CD14-positive monocyte (primary cell): ENCODE measurements at places on chromosomes 12 and 14.

DNA sequence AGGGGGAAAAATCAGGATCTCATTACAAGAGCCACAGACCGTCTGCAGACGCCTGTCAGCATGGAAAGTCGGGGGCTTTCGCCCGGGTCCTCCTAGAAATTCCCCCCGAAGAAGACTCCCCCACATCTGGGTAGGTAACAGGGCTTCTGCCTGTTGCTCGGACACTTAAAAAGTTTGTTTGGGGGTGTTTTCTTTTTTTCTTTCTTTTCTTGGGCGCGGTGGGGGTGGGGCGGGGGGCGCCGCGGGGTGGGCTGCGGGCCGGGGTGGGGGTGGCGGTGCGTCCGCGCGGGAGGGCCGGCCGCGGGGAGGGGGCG lies 358 bp downstream of the ELK3 start:
- H3K4me1 ChIP-seq, result peaks cover 24% of the 10 kb centered on the region
- no peaks in the 10 kb centered on the region for H3K36me3 ChIP-seq

DNA sequence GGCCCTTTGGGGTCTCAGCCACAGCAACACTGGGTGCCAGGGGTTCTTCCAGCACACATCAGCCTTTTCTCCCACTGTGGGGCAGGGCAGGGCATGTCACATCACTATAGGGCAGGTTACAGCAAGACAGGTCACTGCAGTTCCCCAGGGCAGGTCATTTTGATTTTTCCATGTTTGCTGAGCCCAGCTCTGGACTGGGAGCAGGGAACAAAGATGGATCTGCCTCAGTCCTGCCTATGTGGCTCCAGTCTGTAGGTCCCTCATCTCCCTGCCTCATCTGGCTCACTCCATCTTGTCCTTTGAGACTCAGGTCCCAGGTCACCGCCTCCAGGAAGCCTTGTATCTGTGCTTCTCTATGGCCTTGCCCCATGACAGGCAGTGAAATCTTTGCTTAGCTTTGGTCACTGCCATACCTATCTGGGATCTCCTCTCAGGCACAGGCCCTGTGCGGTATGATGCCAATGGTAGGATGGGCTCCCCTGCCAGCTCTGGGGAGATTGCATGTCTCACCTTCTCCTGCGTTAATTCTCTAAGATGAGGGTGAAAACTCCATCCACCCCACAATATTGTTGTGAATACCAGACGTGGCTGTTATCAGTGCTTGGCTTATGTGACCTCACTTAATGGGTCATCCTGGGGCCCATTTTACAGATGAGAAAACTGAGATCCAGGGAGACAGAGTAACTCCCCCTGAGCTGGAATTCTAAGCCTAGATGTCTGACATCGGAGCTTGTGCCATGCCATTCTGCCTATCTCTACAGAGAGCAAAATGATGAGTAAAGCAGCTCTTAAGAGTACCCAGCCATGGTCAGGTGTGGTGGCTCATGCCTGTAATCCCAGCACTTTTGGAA lies 1.5 kb downstream of the SERPINA6 start:
- H3K36me3 ChIP-seq, result no peaks in the 10 kb centered on the region
- H3K4me1 ChIP-seq, result no peaks in the 10 kb centered on the region
- H3K4me3 ChIP-seq, result no peak overlapping the region

DNA sequence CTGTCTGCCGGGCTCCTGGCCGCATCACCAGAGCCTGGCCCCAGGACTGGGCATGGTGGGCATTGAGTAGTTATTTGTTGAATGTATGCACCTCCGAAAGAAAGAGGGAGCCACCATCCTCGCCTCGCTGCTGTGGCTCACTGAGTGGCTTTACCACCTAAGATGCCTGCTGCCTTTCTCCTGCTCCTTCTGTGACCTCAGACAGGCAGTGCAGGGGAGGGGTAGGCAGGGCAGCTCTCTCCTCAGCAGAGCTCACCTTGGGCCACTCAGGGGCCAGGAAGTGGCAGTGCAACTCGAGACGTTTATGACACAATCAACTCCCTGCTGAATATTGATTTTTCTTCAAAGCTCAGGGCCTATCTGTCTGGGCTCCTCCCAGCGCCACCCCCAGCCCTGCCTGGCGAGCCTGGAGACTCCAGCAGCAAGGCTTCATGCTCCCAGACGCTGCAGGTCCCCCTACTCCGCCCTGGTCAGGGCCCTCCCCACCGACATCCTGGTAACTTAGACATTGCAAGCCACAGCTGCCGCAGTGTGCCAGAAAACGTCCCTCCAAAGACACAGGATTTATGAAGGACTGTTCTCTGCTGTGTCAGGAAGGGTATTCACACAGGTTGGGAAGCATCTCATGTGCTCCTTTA lies 84.3 kb upstream of the DIO3 start:
- no peak for DNase-seq
- H3K27me3 ChIP-seq, result no peaks in the 10 kb centered on the region
- H3K4me1 ChIP-seq, result peaks cover 5% of the 10 kb centered on the region
- no peak overlapping the region for H3K4me3 ChIP-seq
- H3K27ac ChIP-seq, result no peak overlapping the region
- H3K36me3 ChIP-seq, result no peaks in the 10 kb centered on the region

DNA sequence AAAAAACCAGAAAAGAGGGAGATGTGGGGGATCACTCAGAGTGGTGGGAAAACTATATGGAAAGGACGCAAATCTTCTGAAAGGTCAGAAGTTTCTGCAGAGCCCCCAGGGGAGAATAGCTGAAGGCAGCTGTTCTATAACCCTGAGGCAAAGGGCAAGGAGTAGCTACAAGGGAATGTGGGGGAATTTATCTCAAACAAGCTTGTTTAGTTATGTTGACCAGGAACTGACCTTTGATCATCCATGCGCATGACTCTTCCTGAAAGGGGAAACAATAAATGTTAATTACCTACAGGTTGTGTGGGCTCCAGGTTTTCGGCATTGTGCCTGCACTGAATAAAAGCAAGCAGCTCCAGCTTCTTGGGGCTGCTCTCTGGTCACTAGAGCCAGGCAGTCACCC lies 968.5 kb downstream of the AACS start:
- H3K4me1 ChIP-seq, result no peaks in the 10 kb centered on the region
- no peak for DNase-seq
- no peak overlapping the region for H3K27ac ChIP-seq
- no peak overlapping the region for H3K4me3 ChIP-seq

DNA sequence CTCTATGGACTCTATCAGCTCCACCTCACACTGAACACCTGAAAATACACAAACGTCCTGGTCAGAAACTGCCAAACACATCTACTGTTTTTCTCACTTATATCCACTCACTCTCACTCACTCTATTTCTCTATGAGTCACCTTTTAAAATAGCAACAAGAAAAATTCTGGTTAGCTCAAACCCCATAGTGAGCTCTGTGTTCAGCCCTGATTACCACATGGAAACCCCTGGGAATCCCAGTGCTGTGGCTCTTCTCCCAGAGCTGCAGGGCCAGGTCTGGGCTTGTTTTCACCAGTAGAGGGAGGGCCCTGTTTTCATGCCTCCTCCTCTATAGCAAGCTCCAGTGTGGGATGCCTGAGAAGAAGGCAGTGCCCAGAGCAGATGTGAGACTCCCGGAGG lies 1126.1 kb downstream of the TMEM121 start:
- no peaks in the 10 kb centered on the region for H3K27me3 ChIP-seq
- H3K36me3 ChIP-seq, result no peaks in the 10 kb centered on the region
- DNase-seq, result no peak
- H3K4me3 ChIP-seq, result no peak overlapping the region
- H3K27ac ChIP-seq, result no peak overlapping the region

GRCh38 chr12:9740106-9740750 lies 7.3 kb upstream of the CLECL1 start:
- no peaks in the 10 kb centered on the region for H3K36me3 ChIP-seq
- peaks cover 61% of the 10 kb centered on the region for H3K4me1 ChIP-seq
- peak overlapping the region; percentile 62 for H3K4me3 ChIP-seq
- H3K27me3 ChIP-seq, result no peaks in the 10 kb centered on the region
- H3K27ac ChIP-seq, result no peak overlapping the region

- H3K4me3 ChIP-seq, result no peak overlapping the region
- DNase-seq, result peak; percentile 27
These were observed 229.0 kb downstream of the SEC23A start for GRCh38 chr14:38873941-38874612.

DNA sequence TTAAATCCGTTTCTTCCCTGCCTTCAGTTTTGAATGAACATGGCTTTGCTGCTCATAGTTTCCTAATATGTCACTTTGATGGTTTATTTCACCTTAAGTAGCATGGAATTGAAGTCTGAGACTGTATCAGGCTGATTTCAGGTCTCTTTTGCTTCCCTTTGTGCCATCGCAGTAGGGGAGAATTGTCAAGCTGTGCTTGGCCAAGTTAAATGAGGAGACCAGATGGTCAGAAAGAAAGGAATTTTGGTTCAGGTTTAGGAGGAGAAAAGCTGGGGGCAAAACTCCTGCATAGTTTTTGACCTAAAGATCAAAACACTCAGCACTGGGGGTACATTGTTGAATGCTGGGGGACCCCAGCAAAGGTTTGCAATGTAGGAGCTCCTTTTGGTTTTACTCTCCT lies 398.4 kb downstream of the NUAK1 start:
- no peaks in the 10 kb centered on the region for H3K36me3 ChIP-seq
- H3K4me3 ChIP-seq, result no peak overlapping the region
- DNase-seq, result no peak
- H3K27ac ChIP-seq, result no peak overlapping the region
- no peaks in the 10 kb centered on the region for H3K4me1 ChIP-seq
- H3K27me3 ChIP-seq, result peaks cover 2% of the 10 kb centered on the region

- peak; percentile 1 for DNase-seq
- no peaks in the 10 kb centered on the region for H3K27me3 ChIP-seq
- H3K4me3 ChIP-seq, result no peak overlapping the region
- H3K4me1 ChIP-seq, result no peaks in the 10 kb centered on the region
These were observed 61.1 kb downstream of the RAB35 start for GRCh38 chr12:120055231-120056000.

DNA sequence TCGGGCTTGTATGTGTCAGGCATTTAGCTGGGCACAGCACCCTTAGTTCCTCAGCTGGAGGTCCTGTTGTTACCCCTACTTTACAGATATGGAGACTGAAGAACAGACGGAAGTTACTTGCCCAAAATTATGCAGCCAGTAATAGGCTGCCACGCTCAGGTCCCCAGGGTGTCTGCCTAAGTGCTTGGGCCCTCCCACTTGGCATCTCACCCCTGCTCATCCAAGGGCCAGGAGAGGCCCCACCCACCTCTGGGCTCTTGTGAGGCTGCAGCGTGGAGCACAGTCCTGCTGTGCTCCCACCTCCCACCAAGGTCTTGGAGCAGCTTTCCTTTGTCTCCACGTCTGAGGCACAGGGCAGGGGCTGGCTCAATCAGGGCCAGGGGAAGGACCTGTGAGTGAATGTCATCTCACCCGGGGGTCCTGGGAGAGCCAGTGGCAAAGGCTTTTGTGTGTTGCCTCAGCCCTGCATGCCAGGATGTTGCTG lies 64.6 kb downstream of the BEGAIN start:
- H3K36me3 ChIP-seq, result peaks cover 14% of the 10 kb centered on the region
- DNase-seq, result peak; percentile 1
- H3K27ac ChIP-seq, result no peak overlapping the region
- no peaks in the 10 kb centered on the region for H3K4me1 ChIP-seq
- H3K4me3 ChIP-seq, result no peak overlapping the region

GRCh38 chr14:23296012-23296777 lies 6.5 kb downstream of the PPP1R3E start:
- H3K27me3 ChIP-seq, result no peaks in the 10 kb centered on the region
- no peak for DNase-seq
- no peak overlapping the region for H3K27ac ChIP-seq

DNA sequence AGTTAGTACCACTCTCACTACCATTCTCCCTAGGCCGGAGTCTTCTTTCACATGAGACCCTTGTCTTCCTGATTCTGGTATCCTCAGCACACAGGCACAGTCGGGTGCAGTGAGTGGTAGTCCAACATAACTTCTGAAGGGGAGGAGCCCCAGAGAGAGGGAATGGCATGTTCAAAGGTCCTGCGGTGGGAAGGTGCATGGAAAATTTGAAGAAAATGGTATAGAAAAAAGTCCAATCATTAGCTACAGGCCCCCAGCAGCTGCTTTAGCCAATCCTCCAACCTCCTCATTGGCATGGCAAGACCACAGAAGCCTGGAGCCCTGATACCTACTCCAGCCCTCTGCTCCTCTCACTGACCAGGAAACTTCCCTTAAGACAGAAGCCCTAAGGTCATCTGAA lies 96.6 kb downstream of the ZFP36L1 start:
- H3K4me3 ChIP-seq, result no peak overlapping the region
- no peak for DNase-seq
- H3K27ac ChIP-seq, result no peak overlapping the region
- H3K27me3 ChIP-seq, result no peaks in the 10 kb centered on the region
- H3K4me1 ChIP-seq, result peaks cover 48% of the 10 kb centered on the region

DNA sequence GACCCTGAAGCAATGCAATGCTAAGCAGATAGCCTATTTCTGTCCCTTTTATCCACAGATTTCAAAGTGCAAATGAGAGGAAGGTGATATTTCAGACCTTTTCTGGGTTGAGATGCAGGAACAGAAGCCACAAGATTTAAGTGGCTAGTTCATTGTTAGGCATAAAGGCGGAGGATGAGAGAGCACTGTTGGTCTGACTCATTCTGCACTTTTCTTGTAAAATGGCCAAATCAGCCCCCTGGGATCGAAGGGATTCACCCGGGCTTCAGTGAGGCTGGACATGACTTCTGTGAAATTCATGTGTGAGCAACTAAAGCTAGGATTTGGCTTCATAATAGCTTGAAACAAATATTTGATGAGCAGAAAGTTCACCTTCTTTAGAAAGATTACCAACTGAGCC lies 101.9 kb upstream of the OVCH1 start:
- H3K27ac ChIP-seq, result no peak overlapping the region
- H3K36me3 ChIP-seq, result no peaks in the 10 kb centered on the region
- H3K4me1 ChIP-seq, result no peaks in the 10 kb centered on the region
- H3K4me3 ChIP-seq, result no peak overlapping the region

DNA sequence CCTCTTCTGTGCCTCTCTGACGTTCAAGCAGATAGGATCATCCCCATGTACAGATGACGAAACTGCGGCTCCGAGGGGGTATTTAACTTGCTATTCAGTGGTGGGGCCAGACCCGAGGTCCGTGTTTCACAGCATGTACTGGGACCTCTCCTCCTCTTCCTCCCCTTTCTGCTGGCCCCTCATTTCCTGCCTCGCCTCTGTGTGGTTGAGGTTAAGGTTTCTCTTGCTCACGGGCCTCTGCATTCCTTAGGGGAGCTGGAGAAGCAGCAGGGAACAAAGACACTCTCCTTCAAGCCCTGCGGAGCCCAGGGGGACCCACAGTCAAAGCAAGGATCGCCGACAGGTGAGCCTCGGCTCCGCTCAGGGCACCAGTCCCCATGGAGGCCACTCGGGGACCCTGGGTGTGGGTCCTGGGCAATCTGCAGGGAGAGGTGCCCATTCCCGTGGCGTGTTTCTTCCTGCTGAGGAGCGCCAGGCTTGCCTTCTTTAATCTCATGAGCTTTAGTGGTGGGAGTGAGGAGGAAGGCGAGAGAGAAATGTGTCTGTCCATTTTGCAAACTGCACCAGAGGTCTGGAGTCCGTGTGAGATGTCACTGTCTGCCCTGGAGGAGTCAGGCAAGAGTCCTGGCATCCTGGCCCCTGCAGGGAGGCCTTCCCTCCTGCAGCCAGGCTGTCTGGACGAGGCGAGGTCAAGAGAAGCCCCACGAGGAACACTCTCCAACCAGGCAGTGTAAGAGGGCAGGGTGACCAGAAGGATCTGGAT lies 45.0 kb downstream of the SLC6A12 start:
- peaks cover 25% of the 10 kb centered on the region for H3K4me1 ChIP-seq
- no peak for DNase-seq
- H3K27me3 ChIP-seq, result no peaks in the 10 kb centered on the region
- H3K36me3 ChIP-seq, result no peaks in the 10 kb centered on the region
- no peak overlapping the region for H3K27ac ChIP-seq
- no peak overlapping the region for H3K4me3 ChIP-seq
